Fibroblast of the conjunctiva (primary cell): ENCODE measurements at places on chromosomes 6 and 20.

DNA sequence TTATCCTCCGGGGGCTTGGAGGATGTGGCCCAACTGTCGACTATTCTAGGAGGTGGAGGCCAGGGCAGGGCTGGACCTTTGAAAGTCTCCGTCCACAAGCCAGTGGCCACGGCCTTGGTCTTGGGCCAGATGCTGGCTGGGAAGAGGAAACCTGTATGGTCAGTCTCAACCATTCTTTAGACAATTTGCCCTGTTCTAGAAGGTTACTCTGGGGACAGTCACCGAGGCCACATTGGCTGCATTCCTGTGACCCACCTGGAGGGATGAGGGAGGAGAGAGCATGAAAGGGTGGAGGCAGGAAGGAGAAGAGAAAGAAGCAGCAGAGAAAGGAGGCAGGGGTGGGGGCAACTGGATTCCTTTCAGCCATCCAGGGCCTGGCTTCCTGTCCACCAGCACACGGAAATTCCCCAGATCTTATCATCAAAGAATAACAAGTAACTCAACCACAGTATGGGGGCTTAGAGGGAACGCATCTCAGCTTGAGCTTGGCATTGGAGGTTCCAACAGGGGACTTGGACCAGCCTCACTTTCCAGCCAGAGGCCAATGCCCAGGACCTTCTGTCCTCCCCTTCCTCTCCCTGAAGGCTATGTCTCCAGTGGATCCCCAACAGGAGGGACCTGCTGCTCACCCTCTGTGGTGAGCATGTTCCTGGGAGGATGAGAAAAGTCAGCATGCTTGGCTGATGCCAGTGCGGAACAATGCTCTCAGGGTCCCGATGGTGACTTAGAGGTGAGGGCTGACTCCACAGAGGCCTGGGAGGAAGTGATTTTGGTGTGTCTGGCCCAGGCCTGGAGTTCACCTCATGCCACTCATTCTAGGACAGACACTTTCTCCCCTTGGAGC is 30.4 kb downstream of the TGM2 start:
- DNase-seq, result no peak

- no peak for DNase-seq
Measured at GRCh38 chr6:170532867-170533488, 20.1 kb downstream of the PSMB1 start.

- DNase-seq, result no peak
Measured at GRCh38 chr6:163417595-163417994, 3.1 kb downstream of the QKI start.

DNA sequence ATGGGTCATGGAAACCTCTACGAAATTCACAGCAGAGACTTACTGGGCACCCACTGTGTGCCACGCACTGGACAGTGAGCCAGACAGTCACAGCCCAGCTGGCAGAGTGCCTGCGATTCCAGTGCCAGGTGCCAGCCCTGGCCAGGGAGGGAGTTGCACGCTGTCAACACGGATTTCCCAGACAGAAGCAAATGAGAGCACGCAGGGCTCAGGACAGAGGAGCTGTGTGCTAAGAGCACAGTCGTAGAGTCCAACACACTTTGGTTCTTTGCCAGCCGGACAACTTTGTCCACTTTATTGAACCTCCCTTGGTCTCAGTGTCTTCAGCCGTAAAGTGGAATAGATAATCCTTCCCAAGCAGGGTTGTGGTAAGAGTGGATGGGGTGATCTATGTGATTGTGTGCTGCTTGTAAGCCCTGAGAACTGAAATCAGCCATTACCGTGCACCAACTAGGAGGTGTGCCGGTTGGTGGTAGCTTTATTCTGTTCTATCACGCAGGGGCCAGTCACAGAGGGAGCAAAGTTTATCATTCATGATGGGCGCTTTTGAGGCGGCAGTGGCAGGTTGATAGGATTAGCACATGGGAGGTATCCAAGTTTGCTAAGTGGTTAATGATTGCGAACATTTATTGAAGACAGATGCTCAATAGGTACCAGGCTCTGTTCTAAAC is 40.6 kb downstream of the SIRPA start:
- DNase-seq, result no peak

- DNase-seq, result no peak
Measured at GRCh38 chr20:23234311-23235078, 116.1 kb upstream of the NXT1 start.

- DNase-seq, result no peak
Measured at GRCh38 chr6:50831186-50831585, 12.5 kb downstream of the TFAP2B start.

- no peak for DNase-seq
Measured at GRCh38 chr6:12458558-12458957, 168.4 kb downstream of the EDN1 start.

DNA sequence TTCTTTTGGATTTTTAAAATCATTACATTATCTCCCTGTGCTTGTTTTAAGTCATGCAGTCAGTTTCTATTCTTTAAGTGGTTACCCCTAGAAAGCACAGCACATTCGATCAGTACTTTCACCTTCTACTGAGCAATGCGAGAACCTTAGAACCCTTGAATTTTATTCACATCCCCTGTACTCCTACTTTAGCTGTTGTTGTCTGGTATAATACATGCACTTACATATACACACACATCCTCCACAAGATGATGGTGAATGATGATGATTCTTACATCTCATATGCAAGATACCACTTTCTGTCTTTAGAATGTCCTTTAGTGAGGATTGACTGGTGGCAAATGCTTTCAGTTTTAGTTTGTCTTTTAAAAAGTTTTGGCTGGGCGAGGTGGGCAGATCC is 5.7 kb downstream of the CDC40 start:
- no peak for DNase-seq

DNA sequence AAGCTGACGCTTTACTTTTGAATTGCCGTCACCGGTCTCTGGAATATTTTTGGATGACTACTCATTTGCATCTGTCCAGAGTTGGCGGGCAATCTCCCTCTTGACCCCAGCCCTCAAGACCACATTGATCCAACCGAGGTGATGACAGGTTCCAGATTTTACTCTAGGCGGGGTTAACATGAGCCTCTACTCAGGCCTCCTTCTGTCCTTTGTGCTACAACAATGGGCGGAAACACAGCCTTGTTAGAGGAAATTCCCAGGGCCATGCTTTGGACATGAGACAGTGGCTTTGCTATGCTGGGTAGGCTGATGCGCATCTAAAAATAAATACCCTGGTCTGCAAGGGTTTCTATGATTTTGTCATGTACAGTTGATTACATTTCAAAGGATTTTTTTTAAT is 27.0 kb upstream of the ADGRF5 start:
- no peak for DNase-seq
